ENCODE measurements at places on chromosomes 5 and 9. TPM values are rescaled to one million over a fixed set of nuclear protein-coding genes. Genes with fewer than 3 reads are reported as not detected.

GRCh38 chr5:657570-657969 lies 35.6 kb downstream of the TPPP start:
- DNase-seq: no peak

GRCh38 chr5:136036293-136036911 lies 7.6 kb downstream of the TGFBI start:
- DNase-seq: no peak

DNA sequence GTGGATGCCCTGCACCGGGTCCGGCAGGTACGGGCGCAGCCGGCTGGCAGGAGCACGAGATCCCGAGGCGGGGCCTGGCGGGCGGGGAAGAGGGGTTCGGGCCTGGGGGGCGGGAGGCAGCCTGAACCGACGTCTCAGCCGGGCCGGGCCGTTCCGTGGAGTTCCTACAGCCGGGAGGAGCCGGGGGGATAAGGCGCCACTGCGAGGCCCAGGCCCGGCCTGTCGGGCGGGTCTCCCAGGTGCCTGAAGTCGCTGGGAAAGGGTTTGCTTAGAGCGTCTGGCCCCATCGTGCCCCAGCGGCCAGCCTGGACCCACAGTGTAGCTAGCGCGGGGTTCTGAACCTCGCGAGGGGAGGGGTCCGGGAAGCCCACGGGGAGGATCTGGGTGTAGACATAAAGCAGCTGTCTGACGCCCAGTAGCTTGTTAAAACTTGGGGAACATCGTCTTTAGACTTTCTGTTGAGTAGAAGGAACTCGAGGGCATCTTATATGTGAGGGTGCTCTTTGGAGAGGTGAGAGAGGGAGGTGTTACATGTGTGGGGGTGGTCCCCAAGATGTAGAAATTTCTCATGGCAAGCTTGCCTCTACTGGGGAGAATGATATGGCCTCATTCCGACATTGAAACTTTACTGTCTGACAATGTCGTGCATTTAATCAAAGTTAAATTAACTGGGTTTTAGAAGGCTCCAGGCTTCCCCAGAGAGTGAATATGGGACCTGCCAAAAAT lies 524 bp downstream of the FUBP3 start:
- no peak for DNase-seq

ARHGEF39 gene
- total RNA-seq: 12.3 TPM

DNA sequence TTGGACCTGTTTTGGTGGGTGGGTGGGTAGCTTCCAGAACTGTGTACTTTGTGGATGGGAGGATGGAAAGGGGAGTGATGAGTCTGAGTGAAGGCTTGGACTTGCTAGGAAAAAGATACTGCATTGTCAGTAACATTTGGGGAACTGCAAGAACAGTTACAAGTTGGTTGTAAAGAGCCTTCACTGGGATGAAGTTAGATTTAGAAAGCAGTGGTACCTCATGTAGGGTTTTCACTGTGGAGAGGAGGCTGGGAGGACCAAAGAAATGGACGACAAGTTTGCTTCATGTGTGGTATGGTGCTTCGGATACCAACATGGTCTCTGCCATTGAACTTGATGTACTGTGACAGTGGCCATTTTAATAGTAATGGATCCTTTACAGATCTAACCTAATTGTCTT lies 50.3 kb downstream of the RAD23B start:
- no peak for DNase-seq

- no peak for DNase-seq
Observed at GRCh38 chr5:9930156-9930555, 300.0 kb upstream of the TAS2R1 start.

GRCh38 chr9:98236901-98237487 lies 18.5 kb downstream of the TBC1D2 start:
- no peak for DNase-seq

DNA sequence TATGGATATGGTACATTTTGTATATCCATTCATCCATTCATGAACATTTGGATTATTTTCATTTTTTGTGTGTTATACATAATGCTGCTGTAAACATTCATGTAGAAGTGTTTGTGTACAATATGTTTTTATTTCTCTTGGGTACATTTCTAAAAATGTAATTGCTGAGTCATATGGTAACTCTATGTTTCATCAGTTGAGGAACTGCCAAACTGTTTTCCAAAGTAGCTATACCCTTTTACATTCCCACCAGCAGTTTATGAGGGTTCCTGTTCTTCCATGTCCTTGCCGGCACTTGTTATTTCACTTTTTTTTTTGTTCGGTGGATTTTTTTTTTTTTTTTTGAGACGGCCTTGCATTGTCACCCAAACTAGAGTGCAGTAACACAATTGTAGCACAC lies 54.0 kb upstream of the MCCC2 start:
- DNase-seq: no peak

DNA sequence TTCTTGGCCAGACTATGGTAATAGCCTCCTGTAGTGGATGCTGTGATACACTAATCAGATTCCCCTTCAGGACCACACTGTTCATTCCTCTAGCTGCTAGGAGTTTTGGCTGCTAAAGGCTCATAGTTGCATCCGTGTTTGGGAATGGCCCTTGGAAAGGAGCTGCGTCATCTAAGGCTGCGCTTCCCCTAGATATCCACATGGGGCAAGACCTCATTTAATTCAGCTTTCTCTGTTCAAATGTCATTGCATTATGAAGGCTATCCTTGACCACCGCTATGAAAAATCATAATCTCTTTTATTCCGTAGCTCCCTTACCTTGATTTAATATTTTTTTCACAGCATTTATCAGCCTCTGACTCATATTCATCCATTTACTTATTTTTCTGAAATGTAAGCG lies 258.3 kb upstream of the NR4A3 start:
- no peak for DNase-seq

GRCh38 chr9:106773750-106774149 lies 89.2 kb upstream of the ZNF462 start:
- no peak for DNase-seq

- no peak for DNase-seq
Observed at GRCh38 chr9:86529496-86530275, 175.5 kb upstream of the TUT7 start.

DNA sequence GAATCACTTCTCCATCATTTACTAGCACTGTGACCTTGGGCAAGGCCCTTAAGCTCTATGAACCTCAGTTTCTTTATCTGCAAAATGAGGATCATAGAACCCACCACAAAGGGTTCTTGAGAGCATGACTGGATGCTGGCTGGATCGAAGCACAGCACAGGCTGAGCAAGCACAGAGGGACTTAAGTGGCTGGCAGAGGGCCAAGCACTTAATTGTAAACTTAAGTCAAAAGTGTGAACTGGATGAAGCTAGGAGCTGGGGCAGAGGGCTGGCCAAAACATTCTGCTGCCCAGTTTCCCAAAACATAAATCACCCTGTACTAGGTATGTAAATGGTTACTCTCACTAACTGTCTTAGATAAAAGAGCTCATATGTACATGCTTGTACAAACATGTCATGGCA lies 112.3 kb upstream of the WWC1 start:
- DNase-seq: no peak

- no peak for DNase-seq
Observed at GRCh38 chr9:108347463-108348188, 508.2 kb downstream of the ACTL7B start.

NMUR2 gene
- total RNA-seq: not detected

GRCh38 chr9:10661994-10662393 lies 49.2 kb upstream of the PTPRD start:
- no peak for DNase-seq

DNA sequence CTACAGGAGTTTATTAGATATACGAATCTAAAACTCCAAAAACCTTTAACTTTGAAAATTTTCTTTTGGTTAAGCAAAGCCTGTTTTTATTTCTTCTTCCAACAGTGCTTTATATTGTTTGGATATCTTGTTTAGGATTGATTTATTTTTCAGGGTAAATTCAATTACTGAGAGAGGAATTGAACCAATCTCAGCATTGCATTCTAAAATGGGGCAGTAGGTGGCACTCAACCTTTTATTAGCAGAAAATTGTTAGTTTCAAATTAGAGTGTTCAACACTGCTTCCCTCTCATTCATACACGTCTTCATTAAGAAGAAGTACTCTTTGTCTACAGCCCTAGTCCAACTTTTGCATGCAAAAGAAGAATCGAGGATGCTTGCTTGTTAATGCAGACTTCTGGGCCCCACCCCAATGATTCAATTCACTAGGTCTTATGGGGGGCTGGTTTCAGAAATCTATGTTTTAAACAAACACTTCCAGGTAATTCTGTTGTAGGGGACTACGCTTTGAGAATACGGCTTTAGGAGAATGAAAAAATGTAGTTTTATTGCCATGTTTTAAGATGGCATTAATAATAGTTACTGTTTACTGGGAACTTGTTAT lies 26.6 kb downstream of the MRPL22 start:
- DNase-seq: no peak

- no peak for DNase-seq
Observed at GRCh38 chr9:30039712-30040111, 2344.7 kb upstream of the ACO1 start.

GRCh38 chr5:107669096-107670031 lies 1.4 kb downstream of the EFNA5 start:
- no peak for DNase-seq

- DNase-seq: no peak
Observed at GRCh38 chr5:50829023-50829422, 162.6 kb downstream of the PARP8 start.

DNA sequence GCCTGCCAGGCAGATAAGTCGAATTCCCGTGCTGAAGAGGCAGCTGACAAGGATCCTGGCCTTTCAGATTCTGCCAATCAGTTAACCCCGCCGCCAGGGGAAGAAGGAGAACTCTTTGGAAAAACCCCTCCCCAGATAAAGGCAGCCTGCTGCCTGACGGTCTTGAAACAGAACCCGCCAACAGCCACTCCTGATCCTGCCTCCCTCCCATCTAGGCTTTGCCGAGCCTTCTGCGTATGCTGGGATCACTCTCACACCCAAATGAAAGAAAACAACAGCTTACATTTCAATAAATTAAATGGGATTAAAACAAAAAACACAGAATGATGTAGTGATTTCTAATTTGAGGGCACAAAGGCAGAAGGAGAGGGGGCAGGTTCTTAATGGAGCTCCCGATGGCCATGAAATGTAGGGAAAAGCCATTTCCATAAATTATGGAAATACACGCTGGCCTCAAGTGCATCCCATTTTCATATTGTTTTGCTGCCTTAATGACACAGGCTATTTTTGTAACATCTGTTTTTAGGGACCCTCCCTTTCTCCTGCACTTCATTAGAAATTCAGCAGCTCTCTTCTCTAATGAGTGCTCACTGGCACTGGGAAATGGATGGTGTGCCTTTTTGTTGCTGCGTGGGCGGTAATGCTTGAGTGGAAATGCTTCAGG lies 319.1 kb downstream of the MED10 start:
- DNase-seq: no peak

GRCh38 chr9:128394379-128395168 lies 23.4 kb downstream of the URM1 start:
- DNase-seq: no peak

- peak; percentile 72 for DNase-seq
Observed at GRCh38 chr5:142095651-142096330, 12.8 kb upstream of the NDFIP1 start.

C9orf85 gene
- 8.3 TPM for total RNA-seq

DNA sequence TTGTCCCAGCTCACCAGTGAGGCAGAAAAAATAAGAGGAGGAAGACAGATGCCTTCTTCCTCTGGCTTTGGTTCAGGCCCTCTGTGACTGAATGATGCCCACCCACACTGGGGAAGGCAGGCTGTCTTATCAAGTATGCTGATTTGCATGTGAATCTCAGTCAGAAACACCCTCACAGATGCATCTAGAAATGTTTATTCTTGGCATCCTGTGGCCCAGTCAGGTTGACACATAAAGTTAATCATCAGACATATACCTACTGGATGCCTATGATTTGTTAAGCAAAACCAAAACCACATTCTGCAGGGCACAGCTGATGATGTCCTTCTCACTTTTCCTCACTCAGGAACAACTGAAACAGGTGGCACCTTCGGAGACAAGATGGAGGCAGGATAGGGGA lies 243.4 kb upstream of the KCNN2 start:
- no peak for DNase-seq

- DNase-seq: no peak
Observed at GRCh38 chr5:95093211-95093610, 191.7 kb downstream of the MCTP1 start.

- no peak for DNase-seq
Observed at GRCh38 chr9:77785341-77785740, 137.2 kb upstream of the GNA14 start.

GRCh38 chr5:132445640-132445923 lies 45.0 kb downstream of the IRF1 start:
- DNase-seq: no peak

GRCh38 chr9:73869264-73869663 lies 627.9 kb upstream of the RORB start:
- peak; percentile 22 for DNase-seq

TMEM215 gene
- total RNA-seq: not detected

- no peak for DNase-seq
Observed at GRCh38 chr9:131657456-131657855, 82.4 kb downstream of the RAPGEF1 start.

DNA sequence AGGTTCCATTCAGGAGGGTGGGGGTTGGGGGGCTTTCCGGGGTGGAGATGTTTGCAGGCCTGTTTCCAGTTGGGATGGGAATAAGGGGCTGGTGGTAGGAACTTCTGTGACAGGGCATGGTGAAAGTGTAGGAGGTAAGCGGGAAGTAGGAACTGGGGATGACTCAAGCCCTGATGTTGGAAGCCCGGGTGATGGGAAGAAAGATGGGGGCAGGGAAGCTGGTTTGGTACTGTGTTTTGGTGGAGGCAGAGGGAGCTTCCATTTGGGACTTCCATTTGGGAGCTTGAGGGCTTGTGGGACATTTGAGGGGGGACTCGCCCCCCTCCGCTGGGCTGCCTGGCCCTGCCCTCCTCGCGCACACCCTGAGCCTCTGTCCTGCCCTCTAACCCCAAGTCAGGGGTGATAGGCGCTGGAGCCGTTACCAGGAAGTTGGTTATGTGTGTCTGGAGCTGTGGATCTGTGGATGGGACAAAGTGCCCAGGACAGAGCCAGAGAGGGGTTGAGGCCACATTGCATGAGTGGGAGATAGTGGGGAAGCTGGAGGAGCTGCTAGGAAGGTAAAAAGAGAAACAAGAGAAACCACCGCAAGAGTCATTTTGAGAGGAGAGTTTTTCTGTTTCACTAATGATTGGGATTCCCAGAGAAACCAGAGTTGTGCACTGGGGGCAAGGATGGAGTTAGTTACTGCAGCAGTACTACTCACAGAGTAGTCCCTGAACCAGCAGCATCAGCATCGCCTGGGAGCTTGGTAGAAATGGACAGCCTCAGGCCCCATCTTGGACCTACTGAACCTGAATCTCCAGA lies 6.6 kb downstream of the RGS14 start:
- DNase-seq: no peak

DNA sequence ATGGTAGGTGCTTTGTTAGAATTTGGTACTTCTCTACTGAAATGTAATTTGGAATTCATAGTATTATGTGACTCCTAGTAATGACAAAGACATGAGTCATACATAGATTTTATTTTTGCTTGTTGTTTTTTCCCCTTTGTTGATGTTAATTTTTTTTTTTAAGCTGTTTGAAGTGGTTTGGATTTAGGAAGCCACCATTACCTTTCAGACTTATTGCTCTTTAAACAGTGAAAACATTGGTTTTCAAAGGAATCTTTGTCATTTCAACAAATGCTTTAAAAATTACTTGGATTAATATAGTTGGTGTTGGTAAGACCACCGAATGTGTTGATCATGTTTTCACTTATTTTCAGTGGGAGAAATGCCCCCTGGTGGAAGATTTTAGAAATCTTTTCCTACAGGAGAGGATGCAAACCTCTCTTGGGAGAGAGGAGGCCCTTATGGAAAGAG lies 170.1 kb upstream of the PITX1 start:
- no peak for DNase-seq

- DNase-seq: no peak
Observed at GRCh38 chr5:54844905-54845566, 140.4 kb downstream of the ESM1 start.

GRCh38 chr5:165349735-165350134 lies 1844.3 kb downstream of the MAT2B start:
- DNase-seq: no peak

All from activated T-helper 2 cell treated with anti-CD3 and anti-CD28 coated beads, Interferon-gamma antibody, Interleukin-2, Interleukin-4, amounts not matched to agents 10 μg/mL and 5 μg/mL and 100 μg/mL, durations not matched to agents 14 hours and 24 hours and 36 hours (primary cell).